ENCODE measurements at places on chromosomes 12 and 14.

GRCh38 chr12:105736498-105736897, 402.3 kb downstream of the NUAK1 start:
- DNase-seq, result no peak

GRCh38 chr14:99246536-99247097, 25.4 kb downstream of the BCL11B start:
- DNase-seq, result no peak

GRCh38 chr14:89397569-89398230, 19.3 kb downstream of the FOXN3 start:
- no peak for DNase-seq

DNA sequence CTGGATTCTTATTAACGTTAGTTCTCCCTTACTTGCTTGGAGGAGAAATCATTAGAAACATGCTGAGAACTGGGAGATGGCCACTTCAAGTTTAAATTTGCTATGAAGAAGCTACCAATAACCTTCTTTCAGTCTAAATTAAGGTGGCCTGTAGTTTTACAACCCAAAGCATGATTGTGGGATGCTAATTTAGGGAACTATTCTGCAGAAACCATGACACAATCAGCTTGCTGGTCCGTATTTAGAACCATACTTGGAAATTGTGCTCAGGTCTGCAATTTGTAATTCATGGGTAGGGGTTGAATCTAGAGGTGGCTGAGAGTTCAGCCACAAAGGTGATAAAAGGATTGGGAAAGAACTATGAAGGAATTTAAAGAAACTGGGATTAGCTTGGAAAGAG, 405.7 kb downstream of the RAD51B start:
- no peak for DNase-seq

- DNase-seq, result no peak
Measured at GRCh38 chr12:80045594-80045993, 53.7 kb upstream of the OTOGL start.

DNA sequence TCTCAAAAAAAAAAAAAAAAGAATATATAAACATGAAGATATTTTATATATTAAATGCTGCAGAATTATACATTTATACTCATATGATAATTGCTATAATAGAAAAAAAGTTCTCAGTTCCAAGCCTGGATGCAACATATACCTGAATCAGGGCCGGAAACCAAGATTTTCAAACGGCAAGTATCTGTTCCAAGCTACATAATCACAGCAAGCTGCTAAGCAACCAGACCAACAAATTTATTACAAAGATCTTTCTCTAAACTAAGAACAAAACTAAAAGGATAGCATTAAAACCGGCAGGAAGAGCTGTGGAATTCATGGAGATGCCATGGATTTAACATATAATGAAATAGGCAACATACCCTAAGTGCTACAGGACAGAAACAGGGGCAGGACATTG, 7.1 kb downstream of the RACGAP1 start:
- no peak for DNase-seq

DNA sequence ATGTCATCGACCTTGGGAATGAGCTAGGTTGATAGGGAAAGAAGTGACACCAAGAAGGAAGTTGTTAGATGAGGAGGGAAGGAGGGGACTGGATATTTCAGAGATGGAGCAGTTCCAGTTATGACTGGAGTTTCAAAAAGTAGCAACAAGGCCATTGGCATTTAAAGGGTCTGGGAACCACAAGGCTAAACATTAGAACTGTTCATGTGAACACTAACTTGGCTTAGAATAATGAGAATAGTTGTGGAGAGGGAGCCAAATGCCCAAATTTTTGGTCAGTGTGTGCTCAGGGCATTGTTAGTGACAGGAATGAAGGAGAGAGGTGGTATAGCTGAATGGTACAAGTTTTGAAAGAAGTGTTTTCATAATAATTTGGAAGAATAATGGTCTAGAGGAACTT, 16.8 kb downstream of the IFT43 start:
- no peak for DNase-seq

DNA sequence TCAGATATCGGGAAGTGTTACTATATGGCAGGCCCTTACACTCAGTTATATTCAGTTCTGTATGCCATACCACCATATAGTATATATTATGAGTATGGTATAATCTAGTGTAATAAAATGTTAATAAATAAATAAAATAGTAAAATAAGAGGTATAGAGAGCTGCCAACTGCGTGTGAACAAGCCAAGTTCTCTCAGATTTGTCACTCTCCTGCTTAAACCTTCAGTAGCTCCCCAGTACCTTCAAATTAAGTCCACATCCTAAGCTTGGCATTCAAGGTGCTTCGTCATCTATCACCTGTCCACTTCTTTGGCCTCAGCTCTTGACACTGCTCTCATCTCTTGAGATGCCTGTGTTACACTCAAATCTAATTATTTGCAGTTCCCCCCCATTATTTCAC, 12.8 kb upstream of the CREBL2 start:
- DNase-seq, result no peak

GRCh38 chr14:100665511-100666032, 61.1 kb upstream of the DLK1 start:
- no peak for DNase-seq

- DNase-seq, result no peak
Measured at GRCh38 chr14:54377501-54377900, 19.3 kb upstream of the CDKN3 start.

DNA sequence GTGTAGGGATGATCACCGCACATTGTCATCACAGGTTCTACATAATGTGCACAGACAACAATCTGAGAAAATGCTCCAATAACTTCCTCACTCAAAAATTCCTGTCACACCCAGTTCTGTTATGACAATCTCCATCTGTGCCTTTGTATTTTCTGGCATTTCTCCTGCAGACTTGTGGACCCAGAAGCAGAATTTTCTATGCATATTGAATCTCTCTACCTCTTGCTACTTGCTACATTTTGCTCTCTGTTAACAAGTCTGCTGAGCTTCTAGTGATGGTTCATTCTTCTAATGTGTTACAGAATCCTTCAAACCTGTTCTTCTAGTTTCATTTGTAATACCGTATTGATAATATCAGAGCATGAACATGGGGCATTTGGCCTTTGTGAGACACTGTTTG, 127.8 kb upstream of the PTPRQ start:
- no peak for DNase-seq

- no peak for DNase-seq
Measured at GRCh38 chr12:53062977-53063707, 13.3 kb downstream of the TNS2 start.

- DNase-seq, result no peak
Measured at GRCh38 chr14:67485501-67486095, 2.9 kb downstream of the TMEM229B start.

DNA sequence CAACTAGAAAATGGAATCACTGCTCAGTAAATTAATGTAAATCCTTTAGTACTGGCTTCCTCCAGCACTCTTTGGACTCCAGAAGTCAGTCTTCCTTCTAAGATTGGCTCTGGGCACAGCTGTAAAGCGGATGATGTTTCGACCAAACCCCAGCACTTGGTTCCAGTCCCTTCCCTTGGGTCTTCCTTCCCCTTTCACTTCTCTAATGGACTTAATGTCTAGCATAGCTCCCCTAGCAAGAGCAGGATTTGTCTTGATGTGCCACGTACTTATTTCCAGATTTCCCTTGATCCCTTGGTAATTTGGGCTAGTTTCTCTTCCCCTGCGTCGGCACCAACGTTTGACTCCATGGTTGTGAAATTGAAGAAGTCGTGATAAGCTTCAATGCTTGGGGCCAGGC, 28.3 kb downstream of the C12orf75 start:
- DNase-seq, result no peak

DNA sequence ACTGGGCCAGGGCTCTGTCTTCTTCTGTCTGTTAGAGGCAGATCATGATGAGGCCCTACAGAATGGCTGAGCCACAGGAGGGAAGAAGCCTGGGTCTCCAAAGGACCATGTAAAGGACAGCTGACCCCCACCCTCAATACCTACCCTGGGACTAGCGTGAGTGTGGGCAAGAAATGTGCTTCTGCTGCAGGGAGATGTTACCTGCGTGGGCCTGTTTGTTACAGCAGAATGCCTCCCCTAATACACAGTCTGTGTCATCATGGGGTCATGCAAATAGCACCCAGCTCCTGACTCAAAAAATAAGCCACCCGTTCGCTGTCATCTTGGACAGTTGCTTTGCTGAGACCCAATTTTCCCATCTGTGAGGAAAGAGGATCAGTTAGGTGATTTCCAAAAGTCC, 90.6 kb downstream of the CALM1 start:
- no peak for DNase-seq

DNA sequence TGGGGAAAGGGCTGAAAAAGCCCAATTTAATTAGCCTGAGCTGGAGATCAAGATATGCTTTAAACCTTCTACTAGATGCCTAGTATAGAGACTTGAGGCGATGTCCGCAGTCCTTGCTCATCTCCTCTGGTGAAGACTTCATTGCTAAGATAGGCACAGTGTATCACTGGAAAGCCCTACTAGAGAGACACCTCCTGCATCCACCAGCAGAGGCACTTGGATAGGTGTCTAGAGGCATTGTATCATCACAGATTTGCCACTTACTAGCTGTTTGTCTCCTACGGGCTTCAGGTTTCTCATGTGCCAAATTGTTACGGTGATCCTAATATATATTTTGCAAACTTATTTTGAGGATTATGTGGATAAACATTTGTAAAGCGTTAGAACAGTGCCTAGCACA, 1048.5 kb downstream of the GALC start:
- DNase-seq, result no peak

DNA sequence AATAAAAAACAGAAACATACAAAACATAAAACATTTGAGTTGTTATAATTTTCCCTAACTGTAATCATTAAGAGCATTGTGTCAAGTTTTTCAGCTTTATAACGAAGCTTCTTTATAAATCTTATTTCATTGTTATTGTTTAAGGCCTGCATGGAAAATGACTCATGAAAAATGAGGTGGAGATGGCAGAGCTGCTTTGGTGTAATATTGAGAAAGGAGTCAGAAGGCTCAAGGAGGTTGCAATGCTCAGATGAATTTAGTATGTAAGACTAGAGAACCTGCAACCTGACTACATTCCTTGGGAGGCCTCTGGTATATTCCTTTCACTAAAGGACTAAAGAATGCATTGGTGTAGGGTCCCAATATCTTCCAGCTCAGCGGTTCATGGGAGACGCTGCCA, 61.5 kb downstream of the TMEM30B start:
- DNase-seq, result no peak

DNA sequence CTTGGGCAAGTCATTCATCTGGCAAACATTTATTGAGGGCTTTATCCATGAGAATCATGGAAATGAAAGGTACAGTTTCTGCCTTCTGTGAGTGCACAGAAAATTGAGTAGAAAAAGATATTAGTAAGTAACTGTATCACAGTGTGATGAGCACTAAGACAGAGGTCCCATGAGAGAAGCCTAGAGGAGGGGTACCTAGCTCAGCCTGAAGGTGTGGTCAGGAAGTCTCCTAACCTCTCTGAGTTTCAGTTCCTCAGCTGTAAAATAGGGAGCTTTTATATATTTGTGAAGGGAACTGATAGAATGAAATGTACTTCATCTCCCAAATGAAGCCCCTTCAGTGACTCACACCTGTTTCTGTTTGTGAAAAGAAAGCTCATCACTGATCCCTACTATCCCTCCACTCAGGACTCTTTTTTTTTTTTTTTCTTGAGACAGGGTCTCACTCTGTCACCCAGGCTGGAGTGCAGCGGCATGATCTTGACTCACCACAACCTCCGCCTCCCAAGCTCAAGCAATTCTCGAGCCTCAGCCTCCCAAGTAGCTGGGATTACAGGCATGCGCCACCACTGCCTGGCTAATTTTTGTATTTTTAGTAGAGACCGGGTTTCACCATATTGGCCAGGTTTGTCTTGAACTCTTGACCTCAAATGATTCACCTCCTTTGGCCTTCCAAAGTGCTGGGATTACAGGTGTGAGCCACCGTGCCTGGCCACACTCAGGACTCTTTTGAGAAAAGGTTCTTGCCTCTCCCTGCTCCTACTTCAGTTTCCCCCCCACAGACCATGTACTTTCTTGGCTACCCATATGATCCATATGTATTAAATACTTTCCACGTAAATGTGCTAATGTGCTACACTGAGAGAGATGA, 93.7 kb upstream of the FUT8 start:
- DNase-seq, result no peak

DNA sequence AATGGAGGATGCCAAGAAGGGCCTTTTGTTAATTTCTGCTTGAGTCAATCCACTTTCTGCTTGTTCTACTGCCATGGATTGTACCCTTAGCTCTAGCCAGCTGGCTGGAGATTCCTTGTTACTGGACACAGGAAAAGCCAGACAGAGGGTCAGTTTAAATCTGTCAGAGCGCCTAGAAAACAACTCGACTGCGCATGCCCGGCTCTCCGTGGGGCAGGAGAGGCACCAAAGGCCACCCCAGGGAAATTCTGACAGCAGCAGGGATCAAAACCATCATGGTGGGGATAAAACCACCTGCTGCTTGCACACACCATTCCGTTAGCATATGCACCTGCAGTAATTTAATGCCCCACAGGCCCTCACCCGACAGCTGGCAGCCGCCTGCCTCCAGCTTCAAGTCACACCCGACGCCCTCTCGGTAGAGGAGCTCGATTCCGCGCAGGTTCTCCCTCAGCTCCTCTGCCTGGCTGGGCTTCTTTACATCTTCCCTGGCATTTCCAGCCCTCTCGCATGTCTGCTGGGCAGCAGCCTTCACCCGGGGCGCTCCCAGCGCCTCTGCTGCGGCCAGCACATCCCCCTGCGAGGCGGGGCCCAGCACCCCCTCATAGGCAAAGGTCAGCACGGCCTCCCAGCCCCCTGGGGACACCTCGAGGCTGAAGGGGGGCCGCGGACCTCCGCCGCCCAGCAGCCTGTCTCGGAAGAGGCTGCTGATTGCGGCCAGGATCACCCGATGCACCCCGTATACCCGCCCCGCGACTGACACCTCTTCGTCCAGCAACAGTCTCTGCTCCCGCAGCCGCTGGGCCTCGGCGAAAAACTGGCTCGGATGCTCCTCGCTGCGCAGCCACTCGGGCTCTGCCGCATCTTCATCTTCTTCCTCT, 1.0 kb downstream of the KLHL33 start:
- no peak for DNase-seq

Measured in NCI-H1105 (cell line).